ENCODE measurements at places on chromosomes 5 and 9. TPM values are rescaled to one million over a fixed set of nuclear protein-coding genes. Genes with fewer than 3 reads are reported as not detected.

- DNase-seq: peak; percentile 47
Observed at GRCh38 chr9:93898026-93898425, 57.1 kb downstream of the BARX1 start.

GRM6 gene
- total RNA-seq: not detected

OMD gene
- 0.85 TPM for total RNA-seq

DNA sequence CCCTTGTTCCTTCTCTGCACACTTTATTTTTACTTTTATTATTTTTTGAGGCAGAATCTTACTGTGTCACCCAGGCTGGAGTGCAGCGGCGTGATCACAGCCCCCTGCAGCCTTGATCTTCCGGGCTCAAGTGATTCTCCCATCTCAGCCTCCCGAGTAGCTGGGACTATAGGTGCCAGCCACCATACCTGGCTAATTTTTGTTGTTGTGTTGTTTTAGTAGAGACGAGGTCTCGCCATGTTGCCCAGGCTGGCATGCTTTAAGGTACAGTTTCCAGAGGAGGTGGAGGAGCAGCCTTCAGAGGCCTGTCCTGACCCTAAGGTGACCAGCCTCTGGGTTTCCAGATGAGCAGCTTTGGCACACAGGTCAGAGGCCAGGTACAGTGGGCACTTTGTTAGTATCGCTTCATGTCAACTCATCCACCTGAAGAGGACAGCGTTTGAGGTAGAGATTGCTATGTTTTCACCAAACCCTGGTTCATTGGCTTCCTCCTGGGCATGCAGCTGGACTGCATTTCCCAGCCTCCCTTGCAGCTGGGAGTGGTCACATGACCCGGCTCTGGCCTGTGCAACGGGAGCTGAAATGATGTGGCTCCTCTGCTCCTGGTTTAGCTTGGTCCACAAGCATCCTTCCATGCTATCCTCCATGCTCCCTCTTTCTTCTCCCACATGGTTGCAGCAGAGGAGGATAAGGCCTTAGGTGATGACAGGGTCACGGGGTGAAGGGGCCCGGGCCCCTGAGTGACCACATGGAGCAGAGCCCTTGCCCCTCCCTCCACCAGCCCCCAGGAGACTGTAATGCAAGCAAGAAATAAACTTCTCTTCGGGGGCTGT lies 139.3 kb upstream of the IER5L start:
- DNase-seq: peak; percentile 62

DNA sequence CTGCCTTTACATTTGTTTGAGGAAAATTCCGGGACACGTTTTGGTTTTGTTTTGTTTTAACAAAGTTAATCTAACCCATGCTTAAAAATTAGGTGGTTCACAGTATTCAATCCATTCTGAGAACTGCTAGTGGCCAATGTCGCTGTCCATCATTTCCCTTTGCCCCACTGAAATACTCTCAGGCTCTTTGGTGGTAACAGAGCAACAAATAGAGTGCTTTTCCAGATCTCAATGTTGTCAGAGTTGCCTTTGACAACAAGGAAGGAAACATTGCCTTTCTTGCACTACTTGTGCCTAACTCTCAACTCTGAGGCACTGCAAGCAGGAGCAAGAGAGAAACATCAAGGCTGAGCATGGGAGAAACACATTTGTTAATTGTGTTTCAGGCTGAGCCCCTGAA lies 154.0 kb downstream of the MCTP1 start:
- no peak for DNase-seq

C5orf58 gene
- total RNA-seq: not detected

GRCh38 chr5:74598731-74599130 lies 41.8 kb downstream of the ENC1 start:
- no peak for DNase-seq

DNA sequence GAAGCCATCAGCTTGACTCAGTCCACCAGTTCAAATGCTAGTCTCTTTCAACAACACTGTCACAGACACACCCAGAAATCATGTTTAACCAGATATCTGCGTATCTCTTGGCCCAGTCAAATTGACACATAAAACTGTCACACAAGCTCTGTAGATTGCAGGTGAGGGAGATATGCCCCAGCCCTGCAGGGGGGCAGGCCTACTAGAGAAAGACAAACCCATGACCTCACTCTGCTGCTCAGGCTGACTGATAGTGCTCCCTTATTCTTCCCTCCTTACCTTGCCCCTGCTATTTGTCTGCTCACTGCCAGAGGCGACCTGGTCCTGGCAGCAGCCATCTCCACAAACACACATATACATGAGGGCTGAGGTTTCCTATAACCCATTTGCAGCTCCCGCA lies 351.3 kb downstream of the DRD1 start:
- no peak for DNase-seq
